ENCODE measurements at places on chromosomes 12 and 14.

DNA sequence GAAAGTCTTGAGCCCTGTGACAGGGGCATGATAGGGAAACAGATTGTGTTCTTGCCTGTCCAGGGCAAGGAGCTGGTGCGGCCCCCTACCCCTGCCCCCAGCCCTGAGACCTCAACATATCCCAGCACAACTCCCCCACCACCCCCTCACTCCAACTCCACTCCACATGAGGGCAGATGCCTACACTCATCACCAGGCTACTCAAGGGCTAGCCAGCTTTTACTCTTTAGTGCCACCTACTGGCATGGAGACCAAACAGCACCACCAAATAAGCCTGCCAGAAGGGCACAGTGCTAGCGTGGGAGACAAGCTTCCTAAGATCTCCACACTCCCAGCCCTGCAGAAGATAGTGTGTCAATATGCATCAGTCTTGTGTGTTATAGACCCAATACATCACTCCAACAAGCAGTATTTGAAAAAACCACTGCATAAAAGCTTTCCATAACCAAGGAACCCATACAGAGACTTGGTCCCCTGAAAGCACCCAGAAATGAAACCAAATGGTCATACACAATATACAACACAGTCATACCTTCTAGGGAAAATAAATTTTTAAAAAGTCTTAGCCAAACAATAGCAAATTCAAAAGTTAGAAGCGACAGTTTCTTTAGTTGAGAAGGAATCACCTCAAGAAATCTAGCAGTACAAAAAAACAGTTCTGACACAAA, 154.4 kb downstream of the KCNK10 start:
- DNase-seq, result peak; percentile 67

- DNase-seq, result no peak
Observed at GRCh38 chr12:105352052-105352451, 21.6 kb downstream of the C12orf75 start.

DNA sequence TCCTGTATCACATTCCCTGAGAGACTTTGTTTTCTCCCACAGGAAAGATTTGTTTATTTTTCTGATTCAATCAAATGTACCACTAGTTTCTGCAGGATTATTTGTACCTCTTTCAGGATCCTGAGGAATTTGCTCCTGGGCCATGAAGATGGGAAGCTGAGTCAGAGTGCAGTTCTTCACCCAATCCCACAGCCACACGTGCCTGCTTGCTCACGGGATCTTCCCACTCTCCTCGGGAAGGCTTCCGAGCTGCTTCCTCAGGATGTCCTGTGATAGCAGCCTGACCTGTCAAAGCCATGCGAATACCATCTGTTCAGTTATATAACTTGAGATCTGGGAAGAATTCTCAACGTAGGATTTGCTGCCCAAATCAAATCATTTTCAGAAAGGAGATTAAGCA, 41.8 kb upstream of the HIF1A start:
- DNase-seq, result no peak

DNA sequence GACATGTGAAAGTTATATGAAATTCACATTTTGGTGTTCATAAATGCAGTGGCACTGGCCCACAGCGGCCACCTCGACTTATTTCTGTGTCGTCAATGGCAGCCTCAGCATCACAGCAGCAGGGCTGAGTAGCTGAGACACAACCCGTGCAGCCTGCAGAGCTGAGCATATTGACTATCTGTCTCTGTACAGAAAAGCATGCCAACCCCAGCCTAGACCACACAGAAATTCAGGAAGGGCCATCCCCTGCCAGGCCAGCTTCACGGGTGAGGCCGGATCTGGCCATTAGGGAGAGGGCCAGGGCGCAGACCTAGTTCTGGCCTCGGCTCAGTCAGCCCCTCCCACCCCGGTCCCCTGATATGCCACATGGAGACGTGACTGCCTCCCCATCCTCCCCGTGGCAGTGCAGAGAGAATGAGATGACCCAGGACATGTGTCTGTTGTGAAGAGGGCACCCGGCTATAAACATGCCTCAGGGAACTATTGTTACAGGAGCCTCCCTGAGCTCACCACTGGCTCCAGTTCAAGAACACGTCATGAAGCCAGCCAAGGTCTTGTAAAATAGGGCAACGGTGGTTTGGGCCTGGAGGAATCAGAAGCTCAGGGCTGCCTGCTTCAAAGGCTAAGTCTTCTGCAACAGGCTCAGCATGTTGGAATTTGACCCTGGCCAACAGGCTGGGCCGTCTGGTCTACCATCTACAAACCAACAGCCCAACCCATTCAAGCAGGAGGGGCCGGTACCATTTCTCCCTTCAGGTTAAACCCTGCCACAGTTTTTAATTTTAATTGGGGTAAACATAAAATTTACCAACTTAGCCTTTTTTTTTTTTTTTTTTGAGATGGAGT, 25.5 kb downstream of the SCARB1 start:
- no peak for DNase-seq

DNA sequence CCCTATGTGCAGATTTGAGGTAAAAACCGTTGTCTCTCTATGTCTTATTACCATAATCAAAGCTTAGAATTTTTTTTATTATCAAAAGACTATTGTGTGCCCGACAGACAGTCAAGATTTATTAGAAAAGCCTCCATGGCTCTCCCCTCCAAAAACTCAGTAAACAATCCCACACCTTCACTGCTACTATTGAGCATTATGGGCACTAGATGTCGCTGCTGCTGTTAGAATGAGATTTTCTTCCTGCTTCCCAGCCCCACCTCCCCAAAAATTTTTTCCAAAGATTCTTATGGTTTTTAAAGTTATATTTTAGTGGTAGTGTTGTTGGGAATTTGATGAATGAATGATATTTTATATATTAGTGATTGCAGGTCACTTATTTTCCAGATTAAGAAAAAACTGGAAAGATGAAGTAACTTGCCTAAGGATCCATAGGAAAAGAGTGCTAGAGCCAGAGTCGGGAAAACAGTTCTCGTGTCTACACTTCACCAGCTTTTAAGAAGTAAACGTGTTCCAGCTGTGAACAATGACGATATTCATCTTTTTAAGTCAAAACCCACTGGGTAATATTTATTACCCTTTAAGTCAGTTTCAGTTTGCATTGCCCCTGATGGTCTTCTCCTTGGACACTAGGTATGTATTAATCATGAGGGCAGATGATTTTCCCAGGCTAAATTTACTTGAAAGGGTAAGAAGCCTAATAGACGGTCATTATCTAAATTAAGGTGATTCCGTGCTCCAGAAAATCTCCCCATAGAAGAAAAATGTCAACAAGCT, 12.2 kb upstream of the FOXG1 start:
- DNase-seq, result peak; percentile 35

DNA sequence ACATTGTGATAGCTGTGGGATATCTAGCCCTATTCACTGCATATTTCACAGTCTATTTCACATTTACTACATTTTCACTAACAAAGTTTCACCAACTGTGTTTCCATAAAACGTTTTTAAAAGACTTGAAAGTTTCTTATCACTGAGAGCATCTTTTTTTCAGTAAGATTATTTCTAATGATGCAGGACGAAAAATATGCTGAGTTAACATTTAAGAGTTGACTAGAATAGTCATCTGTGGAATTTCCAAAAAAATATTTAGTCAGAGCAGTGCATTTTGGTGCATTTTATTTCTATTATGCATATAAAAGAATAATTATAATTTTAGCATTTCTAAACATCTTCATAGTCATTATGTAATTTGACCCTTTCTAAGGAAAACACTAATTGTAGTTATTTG, 143.8 kb upstream of the CLEC14A start:
- no peak for DNase-seq

DNA sequence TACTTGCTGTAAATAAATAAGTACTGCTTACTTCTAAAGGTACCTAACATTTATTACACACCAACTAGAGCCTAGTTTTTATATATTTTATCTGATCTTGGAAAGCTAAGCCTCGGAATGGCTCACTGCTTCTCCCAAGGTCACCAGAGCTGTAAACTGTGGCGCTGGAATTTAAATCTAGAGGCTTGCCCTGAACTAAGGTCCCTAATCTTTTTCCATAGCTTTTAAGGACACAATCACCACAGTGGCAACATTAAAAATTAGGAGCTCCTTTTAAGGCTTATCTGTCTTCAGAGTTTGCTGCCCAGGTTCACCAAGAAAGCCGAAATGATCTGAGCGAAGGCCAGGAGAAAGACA, 670 bp downstream of the CCNB1IP1 start:
- DNase-seq, result no peak

GRCh38 chr14:97458255-97458654, 661.1 kb downstream of the VRK1 start:
- no peak for DNase-seq

- no peak for DNase-seq
Observed at GRCh38 chr14:92994131-92994676, 71.3 kb downstream of the CHGA start.

- DNase-seq, result no peak
Observed at GRCh38 chr12:112964915-112965314, 13.4 kb upstream of the OAS2 start.

- peak; percentile 32 for DNase-seq
Observed at GRCh38 chr12:103930787-103931735, 851 bp downstream of the HSP90B1 start.

DNA sequence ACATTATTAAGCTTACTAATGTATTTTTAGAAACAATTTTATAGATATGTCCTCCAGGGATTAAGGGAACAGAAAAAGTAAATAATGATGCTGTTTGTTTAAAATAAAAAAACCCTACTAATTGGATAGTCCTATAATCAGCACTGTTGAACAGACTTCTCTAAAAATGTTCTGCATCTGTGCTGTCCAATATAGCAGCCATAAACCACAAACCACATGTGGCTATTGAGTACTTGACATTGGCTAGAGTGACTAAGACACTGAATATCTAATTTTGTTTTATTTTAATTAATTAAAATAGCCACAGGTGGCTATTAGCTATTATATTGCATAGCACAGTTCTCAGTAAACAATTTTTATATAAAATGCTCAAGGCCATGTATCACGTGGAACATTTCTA, 210.4 kb downstream of the DPY19L2 start:
- no peak for DNase-seq

- DNase-seq, result no peak
Observed at GRCh38 chr12:105273601-105274000, 37.6 kb upstream of the APPL2 start.

DNA sequence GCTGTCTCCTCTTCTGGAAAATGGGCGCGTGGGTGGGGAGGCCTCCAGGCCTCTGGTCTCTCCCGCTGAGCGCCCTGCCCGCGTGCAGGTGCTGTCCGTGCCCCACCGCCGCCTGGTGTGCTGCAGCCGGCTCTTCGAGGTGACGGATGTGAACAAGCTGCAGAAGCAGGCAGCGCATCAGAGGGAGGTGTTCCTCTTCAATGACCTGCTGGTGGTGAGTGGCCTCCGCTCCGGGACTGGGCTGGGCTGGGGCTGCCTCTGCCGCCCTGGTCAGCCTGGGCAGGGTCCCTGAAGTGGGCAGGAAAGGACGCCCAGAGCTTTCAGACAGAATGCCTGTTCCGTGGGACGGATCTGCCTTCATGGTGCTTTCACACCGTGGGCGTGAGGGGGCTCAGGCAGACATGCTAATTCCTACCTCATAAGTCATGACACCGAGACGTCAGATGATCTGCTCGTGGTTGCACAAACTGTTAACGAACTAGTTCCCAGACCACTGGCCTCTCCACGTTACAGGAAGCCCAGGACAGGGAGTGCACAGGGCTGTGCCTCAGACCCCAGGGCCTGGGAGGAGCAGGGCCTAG, 50.5 kb downstream of the SLC6A12 start:
- no peak for DNase-seq

DNA sequence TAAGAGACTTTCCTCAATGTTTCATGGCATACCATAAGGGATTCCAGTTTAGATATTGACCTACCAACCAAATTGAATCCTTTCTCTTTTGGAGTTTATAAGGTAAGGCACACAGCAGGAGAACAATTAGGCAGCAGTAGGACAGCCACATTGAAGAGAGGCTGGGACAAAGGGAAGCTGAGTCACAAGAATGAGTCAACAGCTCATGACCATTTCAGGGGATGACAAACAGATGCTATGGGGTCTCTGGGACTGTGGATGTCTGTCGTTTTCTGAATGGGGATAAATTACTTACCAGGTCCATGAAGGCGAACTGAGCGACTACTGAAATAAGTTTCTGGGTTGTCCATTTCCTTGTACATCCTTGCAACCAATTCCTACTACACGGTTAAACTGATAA, 48.6 kb upstream of the E2F7 start:
- DNase-seq, result no peak

GRCh38 chr14:51014086-51014485, 69.8 kb upstream of the PYGL start:
- DNase-seq, result no peak

- peak; percentile 68 for DNase-seq
Observed at GRCh38 chr14:101456246-101457175, 104.8 kb upstream of the DIO3 start.

- no peak for DNase-seq
Observed at GRCh38 chr12:115210533-115211252, 526.7 kb upstream of the TBX3 start.

GRCh38 chr12:28017126-28017872, 44.8 kb upstream of the PTHLH start:
- DNase-seq, result no peak

- peak; percentile 48 for DNase-seq
Observed at GRCh38 chr12:116882742-116883141, 1.5 kb upstream of the HRK start.

DNA sequence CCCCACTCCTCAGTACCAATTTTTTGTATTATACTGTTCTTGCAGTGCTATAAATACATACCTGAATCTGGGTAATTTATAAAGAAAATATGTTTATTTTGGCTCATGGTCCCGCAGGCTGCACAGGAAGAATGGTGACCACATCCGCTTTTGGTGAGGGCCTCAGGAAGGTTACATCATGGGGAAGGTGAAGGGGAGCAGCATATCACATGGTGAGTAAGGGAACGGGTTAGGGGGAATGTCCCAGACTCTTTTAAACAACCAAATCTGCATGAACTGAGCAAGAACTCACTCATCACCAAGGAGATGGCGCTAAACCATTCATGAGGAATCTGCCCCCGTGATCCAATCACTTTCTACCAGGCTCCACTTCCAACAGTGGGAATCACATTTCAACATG, 40.0 kb downstream of the OSBPL8 start:
- DNase-seq, result no peak

DNA sequence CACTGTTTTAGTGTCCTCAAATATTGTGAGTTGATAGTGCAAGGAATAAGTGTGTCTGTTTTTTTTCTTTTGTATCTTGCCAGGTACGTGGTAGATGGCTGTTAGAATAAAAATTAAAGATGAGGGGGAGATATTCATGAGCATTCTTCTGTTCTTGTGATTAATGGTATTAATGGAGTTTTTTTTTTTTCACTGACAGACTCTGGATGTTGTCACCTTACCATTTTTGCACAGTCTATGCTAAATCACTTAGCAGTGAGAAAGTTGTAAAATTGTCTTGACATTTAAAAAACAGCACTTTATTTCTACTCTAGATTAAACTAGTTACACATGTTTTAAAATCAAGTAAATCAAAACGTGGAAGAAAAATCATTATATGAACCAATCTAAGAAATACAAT, 204.3 kb downstream of the MDGA2 start:
- DNase-seq, result no peak

DNA sequence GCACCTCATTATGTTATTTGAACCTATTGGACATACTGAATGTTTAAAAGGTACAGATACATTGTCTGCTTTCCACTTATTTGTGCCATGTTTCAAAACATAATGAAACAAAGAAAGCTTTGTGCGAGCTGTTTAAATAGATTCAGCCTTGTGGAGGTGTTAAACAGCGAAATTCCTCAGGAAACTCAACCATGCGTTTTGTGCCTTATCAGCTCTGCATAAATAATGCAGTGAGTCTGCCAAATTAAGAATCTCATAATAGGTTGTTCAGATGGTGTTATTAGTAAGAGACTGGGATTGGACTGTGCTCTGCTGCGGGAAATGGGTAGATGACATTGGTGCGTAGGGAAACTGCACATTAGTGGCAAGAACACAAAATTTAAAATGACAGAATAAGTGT, 163.7 kb upstream of the CLEC14A start:
- DNase-seq, result no peak

GRCh38 chr12:25018146-25018545, 69.2 kb upstream of the BCAT1 start:
- DNase-seq, result no peak

All from H9 (cell line).